ENCODE measurements at places on chromosomes 2 and 18. TPM values are rescaled to one million over a fixed set of nuclear protein-coding genes. Genes with fewer than 3 reads are reported as not detected.

The DNAJC5G gene
- 1.3 TPM for total RNA-seq

The SLC4A3 gene
- total RNA-seq, result 457 TPM

The VPS54 gene
- 14.0 TPM for total RNA-seq

The HK2 gene
- total RNA-seq, result 16.3 TPM

The NAT8 gene
- total RNA-seq, result not detected

The COL4A3 gene
- 0.96 TPM for total RNA-seq

The TEX44 gene
- not detected for total RNA-seq

- no peaks in the 10 kb centered on the region for H3K36me3 ChIP-seq
- H3K27ac ChIP-seq, result no peak overlapping the region
- H3K4me1 ChIP-seq, result peaks cover 13% of the 10 kb centered on the region
- H3K4me3 ChIP-seq, result no peak overlapping the region
- no peak for DNase-seq
- no peaks in the 10 kb centered on the region for H3K27me3 ChIP-seq
These were observed 480.9 kb downstream of the TXNL1 start for GRCh38 chr18:56157541-56157940.

DNA sequence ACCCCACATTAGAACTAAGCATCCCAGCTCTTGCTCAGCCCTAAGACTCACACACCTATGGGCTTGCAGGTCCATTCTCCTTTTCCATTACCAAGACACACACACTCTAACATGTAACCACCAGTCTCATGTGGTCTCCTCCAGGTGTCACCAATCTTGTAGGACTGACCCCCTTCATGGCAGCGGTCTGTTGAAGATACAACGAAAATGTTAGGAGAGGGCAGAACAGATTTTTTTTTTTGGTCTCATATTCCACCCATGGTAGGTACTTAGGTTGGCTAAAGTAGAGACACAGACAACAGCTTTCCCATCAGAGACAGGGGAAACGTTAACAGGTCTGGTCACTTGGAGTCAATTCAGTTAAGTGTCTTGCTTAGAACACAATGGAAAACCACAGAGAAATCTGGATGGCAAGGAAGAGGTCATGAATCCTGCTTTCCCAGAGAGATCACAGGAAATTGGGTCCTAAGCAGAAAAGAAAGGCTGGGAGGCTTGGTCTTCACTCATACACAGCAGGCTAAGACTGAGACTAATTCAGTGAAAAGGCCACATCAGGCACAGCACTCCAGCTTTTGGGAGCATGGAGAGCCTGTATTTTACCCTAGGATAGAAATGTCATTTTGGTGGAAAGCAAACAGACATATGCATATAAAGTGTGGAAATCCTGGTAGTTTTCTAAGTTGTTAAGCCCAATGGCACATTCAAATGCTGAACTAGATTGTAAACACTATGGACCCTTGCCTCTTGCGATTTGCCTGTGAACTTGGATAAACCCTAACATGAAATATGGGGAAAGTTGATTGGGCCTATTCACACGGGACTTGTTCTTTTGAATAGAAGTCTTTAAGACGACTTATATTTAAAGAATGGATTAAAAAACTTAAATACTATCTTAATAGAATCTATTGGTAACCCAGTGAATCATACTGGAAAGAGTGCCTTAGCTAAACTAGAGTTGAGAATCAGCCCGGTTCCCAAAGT is 3.8 kb downstream of the FN1 start:
- H3K27me3 ChIP-seq, result no peaks in the 10 kb centered on the region
- H3K36me3 ChIP-seq, result peaks cover 53% of the 10 kb centered on the region
- peak overlapping the region; percentile 90 for H3K4me3 ChIP-seq
- no peaks in the 10 kb centered on the region for H3K4me1 ChIP-seq

GRCh38 chr2:18244845-18245244 is 315.6 kb downstream of the RDH14 start:
- H3K36me3 ChIP-seq, result no peaks in the 10 kb centered on the region
- H3K4me3 ChIP-seq, result no peak overlapping the region
- H3K27ac ChIP-seq, result no peak overlapping the region
- H3K27me3 ChIP-seq, result no peaks in the 10 kb centered on the region

DNA sequence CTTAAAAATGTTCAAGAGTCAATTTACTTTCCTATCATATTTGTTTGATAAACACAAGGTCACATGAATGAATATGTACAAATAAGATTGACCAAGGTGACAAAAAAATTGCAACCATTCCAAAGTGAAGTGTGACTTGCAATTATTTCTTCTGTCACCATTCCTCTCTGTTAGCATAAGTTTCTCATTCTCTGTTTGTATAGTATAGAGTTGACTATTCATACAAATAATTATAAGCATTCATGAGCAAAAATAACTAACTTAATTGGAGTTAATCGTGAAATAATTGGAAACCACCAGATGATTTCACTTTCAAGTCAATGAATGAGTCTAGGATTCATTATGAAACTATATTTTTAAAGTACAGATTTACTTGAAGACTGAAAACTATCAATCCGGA is 42.1 kb downstream of the PGAP1 start:
- H3K27me3 ChIP-seq, result no peaks in the 10 kb centered on the region
- no peak overlapping the region for H3K27ac ChIP-seq
- no peak overlapping the region for H3K4me3 ChIP-seq
- DNase-seq, result no peak
- peaks cover 2% of the 10 kb centered on the region for H3K36me3 ChIP-seq

- H3K36me3 ChIP-seq, result no peaks in the 10 kb centered on the region
- DNase-seq, result no peak
- H3K4me1 ChIP-seq, result peaks cover 17% of the 10 kb centered on the region
- no peak overlapping the region for H3K4me3 ChIP-seq
- H3K27ac ChIP-seq, result no peak overlapping the region
- H3K27me3 ChIP-seq, result no peaks in the 10 kb centered on the region
These were observed 389.8 kb downstream of the FIGN start for GRCh38 chr2:163345795-163346573.

DNA sequence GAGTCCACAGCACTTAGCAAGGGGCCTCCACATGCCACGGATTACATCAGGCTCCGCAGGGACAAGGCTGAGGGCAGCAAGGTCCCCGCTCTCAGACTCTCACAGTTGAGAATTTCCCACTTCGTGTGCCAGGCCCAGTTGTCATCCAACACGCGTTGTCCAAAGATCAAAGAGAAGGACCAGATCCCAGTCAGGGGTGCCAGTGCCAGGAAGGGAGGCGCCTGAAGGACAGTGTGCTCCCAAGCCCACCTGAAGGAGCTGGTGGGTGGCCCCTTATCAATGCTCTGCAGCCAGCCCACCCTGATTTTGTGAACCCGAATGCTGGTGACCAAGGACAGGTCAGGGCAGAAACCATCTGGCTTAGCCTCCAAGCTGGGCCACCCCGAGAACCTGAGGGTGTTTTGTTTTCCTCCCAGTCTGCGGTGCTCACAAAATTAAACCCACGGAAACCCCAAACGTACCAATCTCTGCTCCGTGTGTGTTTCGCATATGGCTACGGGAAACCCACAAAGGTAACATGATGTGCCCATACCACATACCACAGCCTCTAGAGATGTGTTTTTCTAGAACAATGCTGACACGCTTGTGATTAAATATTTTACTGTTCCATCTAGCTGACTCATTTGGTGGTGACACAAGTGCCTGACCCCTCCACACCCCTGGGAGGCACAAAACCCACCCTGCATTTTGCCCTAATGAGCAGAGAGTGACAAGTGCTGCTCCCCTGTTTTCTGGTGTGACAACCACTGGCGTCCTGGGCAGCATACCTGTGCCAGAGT is 24.5 kb downstream of the CRACDL start:
- H3K27ac ChIP-seq, result no peak overlapping the region
- no peaks in the 10 kb centered on the region for H3K27me3 ChIP-seq
- no peak overlapping the region for H3K4me3 ChIP-seq
- H3K36me3 ChIP-seq, result no peaks in the 10 kb centered on the region

GRCh38 chr2:35858216-35858615 is 497.4 kb upstream of the CRIM1 start:
- no peaks in the 10 kb centered on the region for H3K27me3 ChIP-seq
- no peaks in the 10 kb centered on the region for H3K4me1 ChIP-seq
- no peak overlapping the region for H3K4me3 ChIP-seq
- H3K36me3 ChIP-seq, result no peaks in the 10 kb centered on the region
- no peak overlapping the region for H3K27ac ChIP-seq

GRCh38 chr18:11115276-11115675 is 34.1 kb downstream of the PIEZO2 start:
- no peaks in the 10 kb centered on the region for H3K4me1 ChIP-seq
- H3K27me3 ChIP-seq, result no peaks in the 10 kb centered on the region
- H3K36me3 ChIP-seq, result no peaks in the 10 kb centered on the region

GRCh38 chr18:35616664-35617423 is 35.3 kb downstream of the GALNT1 start:
- H3K4me3 ChIP-seq, result no peak overlapping the region
- H3K4me1 ChIP-seq, result peaks cover 49% of the 10 kb centered on the region
- no peaks in the 10 kb centered on the region for H3K36me3 ChIP-seq
- no peak overlapping the region for H3K27ac ChIP-seq
- H3K27me3 ChIP-seq, result no peaks in the 10 kb centered on the region
- peak; percentile 25 for DNase-seq

DNA sequence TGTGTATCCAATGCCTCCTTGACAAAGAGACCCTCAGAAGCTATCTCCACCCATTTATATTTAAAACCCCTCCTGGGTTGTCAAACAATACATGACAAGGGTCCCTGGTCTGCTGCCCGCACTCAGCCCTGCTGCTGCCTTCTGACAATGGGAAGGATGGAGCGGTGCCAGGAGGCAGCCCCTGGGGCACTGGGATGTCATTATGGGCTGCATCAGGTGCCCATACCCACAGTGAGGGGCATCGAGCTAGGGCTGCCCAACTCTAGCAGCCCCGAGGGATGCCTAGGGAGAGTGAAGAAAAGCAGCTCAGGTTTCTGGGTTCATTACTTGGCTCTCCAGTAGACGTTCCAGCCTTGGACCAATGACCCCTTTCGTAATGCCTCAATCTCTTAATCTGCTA is 301.7 kb downstream of the ALK start:
- no peaks in the 10 kb centered on the region for H3K4me1 ChIP-seq
- H3K27ac ChIP-seq, result no peak overlapping the region
- no peak for DNase-seq
- H3K27me3 ChIP-seq, result no peaks in the 10 kb centered on the region
- no peaks in the 10 kb centered on the region for H3K36me3 ChIP-seq

GRCh38 chr2:144983107-144983506 is 463.2 kb upstream of the ZEB2 start:
- no peaks in the 10 kb centered on the region for H3K27me3 ChIP-seq
- DNase-seq, result no peak
- H3K4me3 ChIP-seq, result no peak overlapping the region
- no peak overlapping the region for H3K27ac ChIP-seq
- H3K36me3 ChIP-seq, result no peaks in the 10 kb centered on the region
- no peaks in the 10 kb centered on the region for H3K4me1 ChIP-seq
